Hematopoietic multipotent progenitor cell treated with erythropoietin and hydrocortisone succinate and interleukin-3 and kit ligand, for 8 days (in vitro differentiated cells): ENCODE measurements at places on chromosomes 16 and 17.

GRCh38 chr17:66812571-66812970 lies 22.3 kb upstream of the CACNG5 start:
- no peak for DNase-seq

DNA sequence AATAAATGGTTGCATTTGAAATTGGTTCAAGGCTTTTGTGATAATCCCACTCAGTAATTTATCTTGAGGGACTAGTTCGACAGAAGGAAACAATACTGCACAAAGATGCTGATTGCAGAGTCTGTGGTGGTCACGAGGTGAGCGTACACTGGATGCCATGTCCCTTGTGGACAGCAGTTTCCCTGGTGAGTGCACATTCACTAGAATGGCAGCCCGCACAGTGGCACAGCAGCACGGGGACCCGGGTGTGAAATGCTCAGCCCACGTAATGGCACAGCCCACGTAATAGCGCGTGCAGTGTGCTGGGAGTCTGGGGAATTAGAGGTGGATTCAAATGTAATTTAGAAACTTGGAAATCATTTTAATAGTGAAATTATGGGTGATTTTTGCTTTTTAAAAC lies 154.0 kb downstream of the LGALS9B start:
- DNase-seq, result no peak

DNA sequence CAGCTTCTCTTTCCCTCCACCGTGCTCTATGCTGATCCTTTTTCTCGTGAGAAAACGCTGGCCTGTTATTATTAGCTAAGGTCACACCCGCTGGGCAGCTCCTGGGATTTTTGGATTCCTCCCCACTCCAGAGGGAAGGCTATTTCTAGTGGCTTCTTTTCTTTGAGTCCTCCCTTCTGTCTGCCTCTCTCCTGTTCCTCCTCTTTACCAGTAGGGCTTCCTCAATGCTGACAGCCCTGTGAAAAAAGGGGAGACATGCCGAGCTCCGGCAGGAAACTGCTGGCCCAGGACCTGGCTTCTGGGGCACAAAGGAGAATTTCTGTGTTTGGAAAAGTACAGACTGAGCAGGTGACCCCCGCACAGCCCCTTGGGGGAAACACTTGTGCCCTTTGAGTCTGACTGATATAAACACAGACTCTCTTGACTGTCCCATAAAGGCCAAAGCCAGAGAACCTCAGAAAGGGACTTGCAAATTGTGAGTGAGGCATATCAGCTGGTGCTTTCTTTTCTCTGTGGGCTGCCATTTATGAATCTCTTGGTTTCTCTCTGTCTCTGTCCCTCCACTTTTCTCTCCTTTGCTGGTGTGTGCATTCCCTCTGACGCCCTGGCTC lies 14.0 kb upstream of the RNF135 start:
- no peak for DNase-seq

DNA sequence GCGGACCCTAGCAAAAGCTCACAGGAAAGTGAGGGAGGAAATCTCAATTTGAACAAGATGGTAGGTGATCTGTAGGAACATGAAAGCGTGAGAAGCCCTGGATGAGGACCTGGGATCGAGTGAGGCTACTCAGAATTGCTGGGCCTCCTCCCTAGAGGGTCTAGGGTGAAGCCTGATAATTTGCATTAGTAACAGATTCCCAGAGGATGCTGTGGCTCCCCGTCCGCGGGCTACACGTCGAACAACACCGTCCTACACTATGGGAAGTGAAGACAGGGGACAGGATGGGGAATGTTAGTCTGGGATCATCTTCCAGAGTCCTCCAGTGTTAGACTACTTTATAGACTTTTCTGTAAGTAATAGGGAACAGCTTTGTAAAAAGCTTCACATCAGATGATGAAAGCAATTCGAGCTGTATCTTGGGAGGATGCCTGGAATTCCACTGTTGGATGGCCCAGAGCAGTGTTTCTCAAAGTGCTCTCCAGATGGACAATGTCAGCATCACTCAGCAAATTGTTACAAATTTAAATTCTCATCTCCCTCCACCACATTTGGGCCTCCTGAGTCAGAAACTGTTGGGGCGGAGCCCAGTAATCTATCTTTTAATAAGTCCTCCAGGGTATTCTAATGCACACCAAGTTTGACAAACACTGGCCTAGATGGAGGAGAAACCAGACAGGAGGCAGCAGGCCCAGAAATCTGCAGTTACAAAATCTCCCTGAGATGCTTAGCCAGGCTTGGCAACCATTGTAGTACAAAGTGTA lies 6.5 kb downstream of the FNDC8 start:
- DNase-seq, result no peak

DNA sequence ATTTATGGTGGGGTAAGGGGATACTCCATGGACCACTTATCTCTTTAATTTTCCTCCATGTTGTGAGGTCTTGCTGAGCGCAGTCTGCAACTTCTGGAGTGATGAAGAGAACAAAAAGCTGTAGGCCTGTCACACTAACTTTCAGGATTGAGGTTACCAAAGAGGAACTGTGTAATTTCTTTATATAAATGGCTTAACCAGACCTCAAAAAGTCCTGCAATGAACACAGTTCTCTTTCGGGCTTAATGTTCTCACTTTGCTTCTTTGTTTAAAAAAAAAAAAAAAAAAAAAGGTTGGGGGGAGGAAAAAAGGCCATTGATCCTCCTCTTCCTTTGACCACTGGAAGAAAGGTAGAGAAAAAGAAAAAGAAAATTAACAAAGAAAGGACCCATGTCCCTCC lies 86.8 kb upstream of the SOX9 start:
- DNase-seq, result no peak

GRCh38 chr17:29363716-29364115 lies 26.4 kb upstream of the TAOK1 start:
- no peak for DNase-seq

DNA sequence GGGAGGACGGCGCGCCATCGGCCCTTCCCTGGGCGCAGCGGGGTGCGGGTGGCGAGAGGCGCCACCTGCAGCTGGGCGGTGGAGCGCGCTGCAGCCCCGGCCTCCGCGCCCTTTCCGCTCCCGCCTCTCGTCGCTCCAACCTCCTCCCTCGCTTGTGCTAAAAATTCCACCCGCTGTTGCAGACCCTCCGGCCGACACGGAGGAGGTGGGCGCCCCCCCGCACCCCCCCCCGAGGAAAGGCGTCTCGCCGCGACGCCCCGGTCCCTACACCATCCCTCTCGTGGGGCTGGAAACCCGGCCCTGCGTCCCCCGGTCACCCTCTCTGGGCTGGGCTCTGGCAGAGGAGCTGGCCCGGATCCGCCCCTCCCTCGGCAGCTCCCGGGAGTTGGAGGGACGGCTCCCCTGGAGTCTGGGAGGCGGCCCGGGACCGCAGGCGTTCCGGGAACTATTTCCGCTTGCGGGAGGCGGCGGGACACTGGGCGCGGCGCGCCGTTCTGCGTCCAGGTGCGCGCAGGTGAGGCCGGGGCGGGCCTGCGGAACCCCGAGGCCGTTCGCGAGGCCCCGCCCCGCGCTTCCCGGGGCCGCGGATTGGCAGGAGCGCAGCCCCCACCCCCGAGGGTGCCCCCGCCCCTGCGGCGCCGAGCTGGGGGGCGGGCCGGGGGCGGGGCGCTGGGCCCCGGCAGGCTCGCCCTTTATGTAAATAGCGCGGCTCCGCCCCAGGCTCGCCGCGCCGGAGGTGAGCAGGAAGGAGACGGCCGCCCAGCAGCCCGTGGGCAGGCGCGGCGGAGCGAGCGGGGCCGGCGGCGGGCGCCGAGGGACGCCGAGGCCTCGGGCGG lies at the start of gene LLGL2:
TSS of gene LLGL2 (plus strand) at position 728 of the 836 bp plus-strand sequence. CDS start 17,730 bp downstream, outside the sequence.
- DNase-seq, result peak; percentile 86
